ENCODE measurements at places on chromosomes 2 and 18. TPM values are rescaled to one million over a fixed set of nuclear protein-coding genes. Genes with fewer than 3 reads are reported as not detected.

Gene ING5
- 16.7 TPM for total RNA-seq

Gene ABCG5
- total RNA-seq: not detected

Gene PTCD3
- 87.2 TPM for total RNA-seq

Gene KCNIP3
- 2.1 TPM for total RNA-seq

Gene C2orf66
- not detected for total RNA-seq

Gene FSHR
- 0.52 TPM for total RNA-seq

Gene KYNU
- 1.0 TPM for total RNA-seq

Gene TXNDC2
- not detected for total RNA-seq

Gene ATOH8
- total RNA-seq: 8.4 TPM

Gene SCN3A
- 0.52 TPM for total RNA-seq

Gene XDH
- total RNA-seq: not detected

Gene RNU2-63P
- not detected for total RNA-seq

Gene TOGARAM2
- total RNA-seq: 0.52 TPM

Gene FAM110C
- total RNA-seq: under 0.01 TPM

Gene AQP12B
- not detected for total RNA-seq

Gene KCNS3
- 12.5 TPM for total RNA-seq

Gene MAPK4
- total RNA-seq: 5.7 TPM

Gene GKN2
- not detected for total RNA-seq

Gene IL36G
- total RNA-seq: not detected

Gene AGAP1
- total RNA-seq: 18.3 TPM

Gene BOLA3
- total RNA-seq: 15.7 TPM

Gene PNO1
- 11.0 TPM for total RNA-seq

Gene ARID5A
- 9.9 TPM for total RNA-seq

Gene ARHGAP28
- total RNA-seq: 29.7 TPM

Gene GALNT5
- total RNA-seq: 3.1 TPM

Gene AQP4
- total RNA-seq: 4.2 TPM

Gene MOGAT1
- total RNA-seq: not detected

Gene CDCA7
- 9.9 TPM for total RNA-seq

Gene TCF7L1
- total RNA-seq: 8.9 TPM

Gene ONECUT2
- not detected for total RNA-seq

Gene CCDC68
- 0.52 TPM for total RNA-seq

Gene ABHD1
- total RNA-seq: not detected

Gene SLC14A1
- total RNA-seq: 14.6 TPM

Gene ERFE
- 4.2 TPM for total RNA-seq

Gene CDKL4
- total RNA-seq: 4.2 TPM

Gene KCNG2
- 0.52 TPM for total RNA-seq

Gene SNED1
- total RNA-seq: 4.7 TPM

Gene BMP10
- not detected for total RNA-seq

Gene ASXL3
- 7.3 TPM for total RNA-seq

Gene CRYGD
- not detected for total RNA-seq

Gene KLHL41
- 2,637 TPM for total RNA-seq

Gene CTDSP1
- 44.4 TPM for total RNA-seq

Gene REG3A
- total RNA-seq: not detected

Gene R3HDM1
- 9.9 TPM for total RNA-seq

Gene LONRF2
- 1.0 TPM for total RNA-seq

Gene IL36B
- total RNA-seq: not detected
